ENCODE measurements at places on chromosomes 5 and 9. TPM values are rescaled to one million over a fixed set of nuclear protein-coding genes. Genes with fewer than 3 reads are reported as not detected.

DNA sequence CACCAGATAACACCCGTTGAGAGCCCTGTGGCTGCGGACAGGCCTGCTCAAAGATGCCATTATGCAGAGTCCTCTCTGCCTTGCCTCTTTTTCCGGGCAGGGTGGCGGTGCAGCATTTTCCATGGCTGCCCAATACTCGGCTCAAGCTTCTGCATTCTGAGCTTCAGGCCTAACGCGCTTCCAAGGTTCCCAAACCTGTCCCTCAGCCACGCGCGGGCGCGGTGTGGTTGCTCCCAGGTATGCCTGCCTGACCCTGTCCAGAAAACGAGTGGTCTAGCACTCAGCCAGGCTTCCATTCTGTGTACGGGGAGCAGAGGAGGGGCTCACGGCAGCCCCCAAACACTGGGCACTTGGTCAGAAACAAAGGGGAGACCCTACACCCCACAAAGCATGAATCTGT lies 27.9 kb upstream of the CNOT6 start:
- no peak overlapping the region for H3K27ac ChIP-seq
- no peaks in the 10 kb centered on the region for H3K27me3 ChIP-seq
- H3K36me3 ChIP-seq: no peaks in the 10 kb centered on the region
- H3K4me3 ChIP-seq: no peak overlapping the region

PCA3 gene
- total RNA-seq: 0.09 TPM

DNA sequence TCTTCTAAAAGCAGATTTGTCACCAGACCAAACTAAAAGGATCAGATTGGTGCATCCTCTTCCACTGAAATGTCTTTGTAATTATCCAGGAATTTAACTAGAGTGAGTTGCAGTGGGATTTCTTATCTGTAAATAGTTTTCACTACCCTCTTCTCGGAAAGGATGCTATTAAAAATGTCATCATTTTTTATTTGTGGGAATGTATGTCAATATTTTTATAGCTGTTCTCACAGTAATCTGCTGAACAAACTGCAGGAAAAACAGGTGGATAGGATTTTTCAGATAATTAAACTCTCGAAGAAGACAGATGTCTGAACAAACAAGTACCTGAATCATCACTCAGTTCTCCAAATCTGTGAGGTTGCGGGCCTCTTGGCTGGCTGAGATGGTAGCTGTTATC lies 62.7 kb downstream of the RAB14 start:
- no peak for DNase-seq
- H3K4me1 ChIP-seq: no peaks in the 10 kb centered on the region
- peaks cover 77% of the 10 kb centered on the region for H3K36me3 ChIP-seq
- no peak overlapping the region for H3K4me3 ChIP-seq
- H3K27me3 ChIP-seq: no peaks in the 10 kb centered on the region
- H3K27ac ChIP-seq: no peak overlapping the region

SH3TC2 gene
- total RNA-seq: 0.24 TPM

GRXCR2 gene
- 0.05 TPM for total RNA-seq

IL5 gene
- total RNA-seq: not detected

BRD3OS gene
- total RNA-seq: 9.9 TPM

PTGS1 gene
- total RNA-seq: 1.9 TPM

All from thymus (tissue), 14 donors.